ENCODE measurements at places on chromosomes 1 and 21.

GRCh38 chr1:25628741-25629421, 12.3 kb downstream of the MAN1C1 start:
- H3K4me1 ChIP-seq = peaks cover 60% of the 10 kb centered on the region
- no peaks in the 10 kb centered on the region for H3K27me3 ChIP-seq
- peak overlapping the region; percentile 19 for H3K4me3 ChIP-seq
- DNase-seq = no peak
- H3K27ac ChIP-seq = peak overlapping the region; percentile 70
- H3K36me3 ChIP-seq = peaks cover 31% of the 10 kb centered on the region

GRCh38 chr1:30277911-30278310, 445.5 kb downstream of the MATN1 start:
- H3K27me3 ChIP-seq = peaks cover 5% of the 10 kb centered on the region
- H3K4me3 ChIP-seq = no peak overlapping the region
- no peak overlapping the region for H3K27ac ChIP-seq
- no peaks in the 10 kb centered on the region for H3K36me3 ChIP-seq

- peaks cover 28% of the 10 kb centered on the region for H3K4me1 ChIP-seq
- no peak overlapping the region for H3K4me3 ChIP-seq
- H3K27me3 ChIP-seq = no peaks in the 10 kb centered on the region
Measured at GRCh38 chr1:90963651-90964050, 58.2 kb downstream of the ZNF644 start.

GRCh38 chr1:81662913-81663526, 137.7 kb upstream of the ADGRL2 start:
- H3K4me1 ChIP-seq = no peaks in the 10 kb centered on the region
- H3K4me3 ChIP-seq = no peak overlapping the region

- H3K4me1 ChIP-seq = no peaks in the 10 kb centered on the region
- H3K27me3 ChIP-seq = no peaks in the 10 kb centered on the region
- H3K36me3 ChIP-seq = peaks cover 8% of the 10 kb centered on the region
- no peak overlapping the region for H3K4me3 ChIP-seq
- DNase-seq = no peak
- H3K27ac ChIP-seq = no peak overlapping the region
Measured at GRCh38 chr1:59705466-59706302, 109.1 kb upstream of the HOOK1 start.

DNA sequence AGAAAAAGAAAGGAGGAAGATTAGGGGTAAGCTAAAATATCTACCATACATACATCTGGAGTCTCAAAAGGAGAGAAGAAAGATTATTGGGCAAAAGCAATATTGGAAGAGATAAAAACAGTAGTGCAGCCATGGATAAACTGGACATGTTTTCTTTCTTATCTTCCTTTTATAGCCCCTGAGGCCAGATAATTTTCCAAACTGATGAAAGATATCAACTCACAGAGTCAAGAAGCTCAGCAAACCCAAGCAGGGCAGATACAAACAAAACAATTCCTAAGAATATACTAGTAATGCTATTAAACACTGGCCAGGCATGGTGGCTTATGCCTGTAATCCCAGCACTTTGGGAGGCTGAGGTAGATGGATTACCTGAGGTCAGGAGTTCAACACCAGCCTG, 5.8 kb upstream of the PSMB4 start:
- no peaks in the 10 kb centered on the region for H3K4me1 ChIP-seq
- H3K27me3 ChIP-seq = no peaks in the 10 kb centered on the region
- H3K4me3 ChIP-seq = no peak overlapping the region
- no peak overlapping the region for H3K27ac ChIP-seq
- H3K36me3 ChIP-seq = no peaks in the 10 kb centered on the region
- DNase-seq = no peak

GRCh38 chr1:12469990-12470389, 148.0 kb downstream of the DHRS3 start:
- no peak for DNase-seq
- H3K4me3 ChIP-seq = no peak overlapping the region
- H3K4me1 ChIP-seq = peaks cover 83% of the 10 kb centered on the region

DNA sequence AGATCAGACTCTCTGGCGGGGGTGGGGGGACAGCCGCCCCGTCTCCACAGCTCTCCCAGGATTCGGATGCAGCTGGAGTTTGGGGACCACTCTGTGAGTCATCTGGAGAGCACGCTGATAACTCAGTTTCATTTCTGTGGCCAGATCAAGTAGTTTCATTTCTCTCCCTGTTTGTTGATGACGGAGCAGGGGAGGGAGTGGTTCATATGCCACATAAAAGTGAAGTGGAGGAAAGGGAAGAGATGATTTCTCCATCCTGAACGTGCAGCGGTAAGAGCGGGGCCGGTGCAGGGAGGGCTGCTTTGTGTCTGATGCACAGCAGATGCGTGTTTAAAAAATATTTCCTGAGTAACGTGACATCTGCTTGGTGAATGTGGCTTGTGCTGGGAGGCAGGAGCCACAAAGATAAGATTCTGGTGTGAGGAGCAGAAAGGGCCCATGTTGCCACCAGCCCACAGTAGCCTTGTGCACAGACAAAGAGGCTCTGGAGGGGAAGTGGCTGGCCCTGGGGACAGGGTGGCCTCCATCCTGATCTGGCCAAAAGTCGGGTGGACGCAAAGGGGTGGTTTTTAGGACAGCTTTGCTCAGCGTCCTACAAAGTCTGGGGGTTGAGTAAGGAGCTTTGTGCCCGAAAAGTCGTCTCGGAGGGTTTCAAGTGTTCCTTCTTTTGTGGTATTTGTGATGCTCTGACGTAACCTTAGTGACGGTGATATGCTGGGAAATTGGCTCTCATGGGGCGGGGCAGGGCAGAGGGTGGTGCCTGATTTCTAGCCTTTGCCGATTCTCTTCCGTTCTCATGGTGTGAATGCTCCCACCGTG, at the start of gene MX2:
Gene MX2, plus strand, starts transcription at position 242 of the 819 bp plus-strand sequence. CDS start 14,880 bp downstream, outside the sequence.
- peak; percentile 76 for DNase-seq
- no peaks in the 10 kb centered on the region for H3K27me3 ChIP-seq
- H3K4me3 ChIP-seq = peak within 1 kb of the TSS; percentile 83
- H3K27ac ChIP-seq = peak within 1 kb of the TSS; percentile 98
- peaks cover 44% of the 10 kb centered on the region for H3K4me1 ChIP-seq

- peaks cover 31% of the 10 kb centered on the region for H3K27me3 ChIP-seq
- DNase-seq = no peak
- no peaks in the 10 kb centered on the region for H3K4me1 ChIP-seq
- H3K27ac ChIP-seq = no peak overlapping the region
- no peak overlapping the region for H3K4me3 ChIP-seq
- no peaks in the 10 kb centered on the region for H3K36me3 ChIP-seq
Measured at GRCh38 chr1:47575855-47576757, 138.3 kb downstream of the FOXD2 start.

DNA sequence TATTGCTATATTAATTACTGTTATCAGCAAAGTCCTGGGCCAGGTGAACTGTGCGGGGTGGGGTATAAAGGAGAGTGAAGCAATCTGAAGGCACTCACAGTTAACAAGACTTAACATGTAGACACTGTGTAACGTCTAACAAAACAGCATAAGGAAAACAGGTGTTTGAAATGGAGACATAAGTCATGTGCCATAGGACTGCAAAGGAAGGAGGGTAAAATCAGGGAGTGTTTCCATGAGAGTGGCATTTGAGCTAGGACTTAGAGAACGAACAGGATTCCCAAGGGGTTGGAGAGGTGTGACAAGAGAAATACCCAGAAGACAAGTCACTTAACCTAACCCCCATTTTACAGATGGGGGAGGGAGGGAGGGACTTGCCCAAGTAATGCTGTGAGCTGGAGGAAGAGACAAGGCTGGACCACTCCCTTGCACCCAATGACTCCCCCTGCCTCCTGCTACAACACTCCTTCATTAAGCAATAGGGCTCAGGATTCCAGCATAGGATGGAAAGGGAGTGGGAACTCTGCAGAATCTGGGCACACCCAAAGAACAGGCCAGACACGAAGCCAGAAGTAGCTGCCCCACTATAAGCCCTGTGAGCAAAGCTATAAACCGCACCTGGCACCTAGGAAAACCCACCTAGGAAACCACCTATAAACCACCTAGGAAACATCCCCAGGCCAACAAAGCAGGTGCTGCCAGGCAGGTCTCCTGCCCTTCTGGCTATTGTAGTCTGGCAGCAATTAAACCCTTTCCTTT, 6.6 kb downstream of the PEF1 start:
- no peaks in the 10 kb centered on the region for H3K27me3 ChIP-seq
- H3K36me3 ChIP-seq = peaks cover 1% of the 10 kb centered on the region
- H3K27ac ChIP-seq = no peak overlapping the region
- no peak for DNase-seq
- peaks cover 20% of the 10 kb centered on the region for H3K4me1 ChIP-seq
- H3K4me3 ChIP-seq = no peak overlapping the region

DNA sequence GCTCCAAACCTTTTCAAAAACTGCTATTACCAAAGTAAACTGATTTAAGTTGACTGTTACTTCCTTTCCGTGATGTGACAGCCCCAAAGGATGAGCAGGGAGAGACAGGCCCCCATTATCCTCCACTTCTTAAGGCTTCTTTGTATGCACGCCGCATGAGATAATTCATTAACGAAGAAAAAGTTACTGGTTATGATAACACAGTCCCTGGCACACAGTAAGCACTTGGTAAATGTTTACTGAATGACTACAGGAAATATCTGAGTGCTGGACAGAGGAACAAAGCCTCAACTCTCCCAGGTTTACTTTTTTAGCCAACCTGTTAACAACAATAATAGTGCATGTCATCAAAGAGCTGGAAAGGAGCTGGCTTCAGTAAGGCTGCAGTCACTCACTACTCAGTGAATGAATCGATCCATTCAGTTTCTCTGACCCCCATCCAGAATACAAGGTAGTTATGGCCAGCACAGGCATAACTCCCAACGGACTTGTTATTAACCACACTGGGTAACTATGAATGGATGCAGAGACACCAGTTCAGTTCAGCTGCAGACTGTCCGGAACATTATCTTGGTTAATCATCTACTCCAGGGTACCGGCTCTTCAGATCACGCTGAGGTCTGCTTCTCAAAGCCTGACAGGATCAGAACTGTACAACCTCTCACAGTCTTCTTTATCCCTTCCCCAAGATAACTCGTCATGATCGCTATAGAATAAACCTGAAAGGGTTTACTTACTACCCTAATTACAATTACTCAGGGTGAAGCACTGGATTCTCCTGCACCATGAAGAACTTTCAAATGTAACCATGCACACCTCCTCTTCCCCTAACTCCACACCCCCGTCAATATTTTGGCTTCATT, 58.3 kb downstream of the TGFBR3 start:
- H3K4me1 ChIP-seq = peaks cover 10% of the 10 kb centered on the region
- H3K4me3 ChIP-seq = no peak overlapping the region
- DNase-seq = no peak
- H3K27me3 ChIP-seq = no peaks in the 10 kb centered on the region
- no peaks in the 10 kb centered on the region for H3K36me3 ChIP-seq

- H3K27ac ChIP-seq = no peak overlapping the region
- no peaks in the 10 kb centered on the region for H3K27me3 ChIP-seq
- H3K36me3 ChIP-seq = no peaks in the 10 kb centered on the region
- H3K4me1 ChIP-seq = no peaks in the 10 kb centered on the region
- no peak overlapping the region for H3K4me3 ChIP-seq
Measured at GRCh38 chr1:62040973-62041372, 153.7 kb upstream of the L1TD1 start.

DNA sequence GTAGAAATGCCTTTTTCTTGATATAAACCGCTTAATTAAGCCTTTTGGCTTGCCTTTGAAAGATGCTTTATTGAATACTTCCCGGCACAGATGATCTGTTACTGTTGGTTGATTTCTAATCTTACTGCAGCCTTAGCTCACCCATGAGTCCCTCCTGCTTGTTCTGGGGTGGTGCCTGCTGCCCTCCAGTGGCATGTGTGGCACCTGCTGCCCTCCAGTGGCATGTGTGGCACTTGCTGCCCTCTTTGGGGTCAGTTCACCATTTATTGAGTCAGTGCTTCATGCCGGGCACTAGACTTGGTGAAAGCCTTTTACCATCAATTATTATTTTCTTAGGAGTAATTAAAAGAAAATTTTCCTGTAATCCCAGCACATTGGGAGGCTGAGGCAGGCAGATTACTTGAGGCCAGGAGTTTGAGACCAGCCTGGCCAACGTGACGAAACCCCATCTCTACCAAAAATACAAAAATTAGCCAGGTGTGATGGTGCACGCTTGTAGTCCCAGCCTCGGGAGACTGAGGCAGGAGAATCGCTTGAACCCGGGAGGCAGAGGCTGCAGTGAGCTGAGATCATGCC, 54.3 kb downstream of the ADARB1 start:
- H3K4me3 ChIP-seq = no peak overlapping the region
- DNase-seq = peak; percentile 69
- H3K36me3 ChIP-seq = peaks cover 5% of the 10 kb centered on the region
- H3K27me3 ChIP-seq = no peaks in the 10 kb centered on the region
- H3K4me1 ChIP-seq = peaks cover 29% of the 10 kb centered on the region

DNA sequence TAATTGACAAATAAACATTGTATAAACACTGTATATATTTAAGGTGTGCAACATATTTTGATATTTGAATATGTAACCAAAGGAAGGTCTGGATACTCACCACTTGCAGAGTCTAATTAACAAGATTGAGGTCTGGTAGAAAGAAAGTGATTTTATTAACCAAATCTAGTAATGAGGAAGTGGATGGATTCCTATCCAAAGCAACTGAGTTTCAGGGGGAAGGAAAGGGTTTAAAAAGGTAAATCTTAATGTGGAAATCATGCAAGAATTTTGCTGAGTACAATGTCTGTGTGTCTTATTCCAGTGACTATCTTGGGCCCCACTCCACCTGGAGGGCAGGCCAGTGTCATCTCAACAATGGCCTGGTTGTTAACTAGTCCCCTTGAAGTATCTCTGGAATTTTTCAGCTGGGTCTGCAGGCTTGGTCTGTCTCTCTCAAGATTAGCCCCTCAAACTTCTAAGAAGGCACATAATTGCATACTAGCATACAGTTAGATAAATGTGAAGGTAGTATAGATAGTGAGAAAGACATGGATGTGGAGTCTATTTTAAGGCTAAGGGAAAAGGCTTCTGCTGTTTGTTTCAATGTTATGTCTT, 262.7 kb upstream of the RGS18 start:
- no peak overlapping the region for H3K4me3 ChIP-seq
- H3K4me1 ChIP-seq = no peaks in the 10 kb centered on the region
- H3K36me3 ChIP-seq = no peaks in the 10 kb centered on the region
- no peak for DNase-seq

DNA sequence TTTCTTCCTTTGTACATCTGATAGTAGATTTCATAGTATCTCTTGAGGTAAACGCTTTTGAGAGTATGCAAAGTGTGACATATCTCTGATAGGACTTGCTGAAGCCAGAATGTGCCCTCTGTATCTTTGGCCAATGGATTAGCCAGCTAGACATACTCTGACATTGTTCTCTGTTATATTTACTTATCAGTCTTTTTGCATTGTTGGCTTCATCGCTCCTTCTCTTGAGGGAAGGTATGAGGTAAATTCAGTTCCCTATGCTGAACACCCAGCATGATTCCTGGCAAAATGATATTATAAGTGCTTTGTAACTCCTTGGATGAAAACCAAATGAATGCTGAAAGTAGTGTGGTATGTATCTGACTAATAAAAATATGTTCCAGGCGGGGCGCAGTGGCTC, 163.2 kb upstream of the CACYBP start:
- no peak overlapping the region for H3K4me3 ChIP-seq
- no peak overlapping the region for H3K27ac ChIP-seq
- H3K27me3 ChIP-seq = no peaks in the 10 kb centered on the region
- H3K4me1 ChIP-seq = peaks cover 4% of the 10 kb centered on the region
- no peak for DNase-seq
